ENCODE measurements at places on chromosomes 3 and 15.
A peak's percentile ranks its signal among the peaks of the same experiment; 100 is the strongest.

DNA sequence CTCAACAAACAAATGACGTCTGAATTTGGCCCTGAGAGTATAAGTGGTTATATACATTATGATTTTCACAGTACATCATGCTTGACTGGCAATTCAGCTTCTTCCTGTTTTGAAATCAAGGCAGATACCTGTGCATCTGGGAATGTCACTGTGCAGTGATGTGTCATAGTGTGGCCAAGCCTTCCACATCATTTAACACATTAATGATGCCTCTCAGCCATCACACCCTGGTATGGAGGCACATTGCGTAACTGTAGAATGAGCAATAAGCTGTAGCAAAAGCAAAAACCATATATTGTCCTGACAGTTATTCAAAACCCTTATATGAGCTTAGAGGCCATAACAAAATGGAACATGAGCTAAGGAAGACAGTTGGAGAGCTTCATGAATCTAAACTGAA is 246.0 kb downstream of the EPHA3 start:
- no peak for DNase-seq

GRCh38 chr3:42010530-42010929 is 48.6 kb upstream of the ULK4 start:
- DNase-seq = no peak

- DNase-seq = no peak
Measured at GRCh38 chr15:67998599-67999133, 55.4 kb upstream of the PIAS1 start.

DNA sequence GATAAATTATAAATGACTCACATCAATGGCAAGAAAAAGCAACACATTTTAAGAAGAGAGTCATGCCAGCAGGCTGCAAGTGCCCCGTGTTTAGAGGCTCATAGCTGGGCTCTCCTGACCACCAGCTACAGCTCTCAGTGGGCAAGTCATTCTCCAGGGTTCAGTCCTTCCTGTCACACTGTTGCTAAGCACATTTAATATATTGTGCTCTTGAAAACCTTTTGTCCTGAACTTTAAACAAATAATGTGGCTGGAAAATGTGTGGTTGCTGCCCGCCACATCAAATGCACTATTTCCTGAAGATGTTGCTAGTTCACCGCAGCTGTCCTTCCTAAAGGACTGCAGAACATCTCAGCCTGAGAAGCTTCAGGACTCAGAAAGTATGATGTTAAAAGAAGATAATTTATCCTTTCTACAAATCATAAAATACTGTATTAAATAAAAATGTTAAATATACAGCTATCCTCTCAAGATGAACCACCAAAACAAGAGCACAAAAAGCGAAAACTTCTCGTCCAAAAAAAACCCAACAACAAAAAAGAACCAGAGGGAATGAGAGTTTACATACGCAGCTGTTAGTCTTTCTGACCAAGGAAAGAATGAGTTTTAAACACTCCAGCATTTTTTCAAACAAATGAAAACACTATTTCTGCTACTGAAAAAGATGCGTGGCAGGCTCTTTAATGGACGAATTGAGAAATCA is 951 bp downstream of the TARS3 start:
- peak; percentile 38 for DNase-seq

DNA sequence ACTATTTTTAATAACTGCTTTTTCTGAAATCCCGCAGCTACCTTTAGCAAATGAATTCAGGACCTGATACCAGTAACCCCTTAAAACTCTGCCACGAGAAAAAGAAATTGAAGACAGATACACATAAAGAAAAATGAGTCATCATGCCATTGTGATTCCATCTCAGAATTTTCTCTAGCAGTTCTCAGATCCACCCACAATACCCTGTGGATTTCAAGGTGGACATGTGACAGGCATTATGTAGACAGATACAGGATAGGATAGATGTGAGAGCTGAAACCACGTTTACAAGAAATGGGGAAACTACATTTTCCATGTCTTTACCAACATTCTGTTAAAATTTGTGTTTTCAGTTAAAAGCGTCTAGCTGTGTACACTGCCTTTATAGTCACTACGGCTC is 291.9 kb upstream of the NR2F2 start:
- DNase-seq = no peak

DNA sequence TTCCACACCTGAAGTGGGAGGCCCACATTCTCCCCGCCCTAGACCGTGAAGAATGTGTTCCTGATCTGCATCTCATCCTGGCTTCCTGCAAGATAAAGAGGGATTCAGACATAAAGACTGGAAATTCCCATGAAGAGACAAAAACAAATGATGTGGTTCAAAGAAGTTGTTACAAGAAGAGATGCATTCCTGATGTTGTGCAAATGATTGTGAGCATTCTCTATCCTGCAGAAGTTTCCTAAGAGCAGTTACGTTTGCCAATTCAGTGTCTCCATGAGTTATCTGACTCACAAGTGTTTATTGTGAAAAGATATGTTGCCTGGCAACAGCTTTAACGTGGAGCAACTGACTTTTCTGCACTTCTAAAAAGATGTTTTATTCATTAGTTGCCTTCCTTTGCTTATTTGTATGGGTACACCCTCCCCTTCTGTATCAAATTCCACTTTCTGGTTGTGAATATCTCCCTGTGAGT is 107.8 kb downstream of the ZIC4 start:
- no peak for DNase-seq

DNA sequence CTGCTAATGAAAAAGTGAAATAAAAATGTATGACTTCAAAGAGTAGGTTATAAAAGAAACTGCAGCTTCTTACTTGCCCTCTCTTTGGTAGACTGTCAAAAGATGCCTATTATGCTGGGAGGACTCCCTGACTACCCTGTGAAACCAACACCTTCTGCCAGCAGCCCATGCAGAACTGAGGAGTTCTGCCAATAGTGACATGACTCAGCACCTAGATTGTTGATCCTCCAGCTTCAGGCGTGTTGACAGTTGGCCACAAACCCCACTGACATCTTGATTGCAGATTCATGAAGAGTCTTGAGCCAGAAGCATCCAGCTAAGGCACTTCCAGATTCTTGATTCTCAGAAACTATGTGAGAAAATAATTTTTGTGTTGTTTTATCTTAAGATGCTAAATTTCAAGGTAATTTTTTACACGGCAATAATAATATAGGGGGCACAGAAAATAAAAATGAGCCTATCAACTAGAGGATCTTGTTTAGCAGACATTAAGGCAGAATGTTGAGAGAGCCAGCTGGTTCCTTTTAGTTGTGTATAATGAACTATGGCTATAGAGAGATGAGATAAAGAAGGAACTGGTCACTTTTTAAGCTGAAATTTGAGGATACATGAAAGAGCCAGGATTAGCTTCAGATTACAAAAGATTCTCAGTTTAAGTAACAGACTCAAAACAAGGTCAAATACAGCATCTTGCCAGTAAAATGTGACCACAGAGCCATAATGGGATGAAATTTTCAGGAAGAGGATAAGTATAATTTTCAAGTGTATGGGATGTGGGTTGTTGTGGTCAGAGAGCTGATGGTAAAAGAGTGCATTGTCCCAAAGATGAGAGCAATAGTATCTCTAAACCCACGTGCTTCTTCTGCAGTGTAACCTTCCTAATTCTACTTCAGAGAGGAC is 588.7 kb upstream of the CBLB start:
- DNase-seq = no peak
